ENCODE measurements at places on chromosomes 2 and 18. TPM values are rescaled to one million over a fixed set of nuclear protein-coding genes. Genes with fewer than 3 reads are reported as not detected.

- no peak overlapping the region for H3K27ac ChIP-seq
- H3K4me1 ChIP-seq: no peaks in the 10 kb centered on the region
- no peaks in the 10 kb centered on the region for H3K27me3 ChIP-seq
- H3K4me3 ChIP-seq: no peak overlapping the region
- DNase-seq: no peak
These were observed 886.0 kb upstream of the CDH2 start for GRCh38 chr18:29062921-29063320.

The CHRNG gene
- not detected for total RNA-seq

GRCh38 chr2:207088839-207089238 is 76.9 kb downstream of the KLF7 start:
- no peak overlapping the region for H3K4me3 ChIP-seq
- no peaks in the 10 kb centered on the region for H3K27me3 ChIP-seq
- peak overlapping the region; percentile 70 for H3K27ac ChIP-seq
- H3K36me3 ChIP-seq: peaks cover 42% of the 10 kb centered on the region

DNA sequence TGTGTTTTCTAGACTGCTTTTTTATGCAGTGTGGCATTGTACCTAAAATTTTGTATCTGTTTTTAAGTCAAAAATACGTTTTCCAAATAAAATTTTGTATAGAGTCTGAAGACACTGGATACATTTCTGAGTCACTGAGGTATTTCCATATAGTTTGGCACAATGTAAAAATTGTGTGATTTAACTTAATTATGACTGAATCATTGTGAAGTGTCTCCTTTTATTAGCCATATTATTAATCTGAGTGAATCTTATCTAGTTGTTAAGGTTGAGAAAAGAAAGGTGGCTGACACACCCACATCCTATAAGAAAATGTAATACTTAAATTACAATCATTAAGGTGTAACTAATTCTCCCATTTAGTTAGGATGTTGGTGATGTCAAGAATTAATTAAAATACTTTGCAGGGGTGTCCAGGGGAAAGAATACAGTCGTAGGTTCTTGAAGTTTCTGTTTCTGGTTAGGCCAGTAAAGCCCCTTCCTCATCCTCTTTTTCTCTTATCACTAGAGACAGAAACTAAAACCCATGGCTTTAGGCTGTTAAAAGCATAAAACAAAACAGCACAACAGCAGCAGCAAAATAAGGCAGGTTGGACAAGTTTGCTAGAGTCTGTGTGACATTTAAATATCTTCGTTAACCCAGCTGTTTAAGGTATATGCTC is 71.6 kb downstream of the UBE2E3 start:
- no peak overlapping the region for H3K4me3 ChIP-seq
- H3K27me3 ChIP-seq: no peaks in the 10 kb centered on the region
- H3K4me1 ChIP-seq: no peaks in the 10 kb centered on the region
- no peak for DNase-seq
- no peak overlapping the region for H3K27ac ChIP-seq

The MYO7B gene
- total RNA-seq: 1.2 TPM

The FBXO15 gene
- total RNA-seq: 0.67 TPM

- no peak overlapping the region for H3K4me3 ChIP-seq
- H3K4me1 ChIP-seq: no peaks in the 10 kb centered on the region
- H3K36me3 ChIP-seq: no peaks in the 10 kb centered on the region
- no peaks in the 10 kb centered on the region for H3K27me3 ChIP-seq
These were observed 247.6 kb downstream of the CDCA7 start for GRCh38 chr2:173602153-173602795.

The ALPG gene
- not detected for total RNA-seq

DNA sequence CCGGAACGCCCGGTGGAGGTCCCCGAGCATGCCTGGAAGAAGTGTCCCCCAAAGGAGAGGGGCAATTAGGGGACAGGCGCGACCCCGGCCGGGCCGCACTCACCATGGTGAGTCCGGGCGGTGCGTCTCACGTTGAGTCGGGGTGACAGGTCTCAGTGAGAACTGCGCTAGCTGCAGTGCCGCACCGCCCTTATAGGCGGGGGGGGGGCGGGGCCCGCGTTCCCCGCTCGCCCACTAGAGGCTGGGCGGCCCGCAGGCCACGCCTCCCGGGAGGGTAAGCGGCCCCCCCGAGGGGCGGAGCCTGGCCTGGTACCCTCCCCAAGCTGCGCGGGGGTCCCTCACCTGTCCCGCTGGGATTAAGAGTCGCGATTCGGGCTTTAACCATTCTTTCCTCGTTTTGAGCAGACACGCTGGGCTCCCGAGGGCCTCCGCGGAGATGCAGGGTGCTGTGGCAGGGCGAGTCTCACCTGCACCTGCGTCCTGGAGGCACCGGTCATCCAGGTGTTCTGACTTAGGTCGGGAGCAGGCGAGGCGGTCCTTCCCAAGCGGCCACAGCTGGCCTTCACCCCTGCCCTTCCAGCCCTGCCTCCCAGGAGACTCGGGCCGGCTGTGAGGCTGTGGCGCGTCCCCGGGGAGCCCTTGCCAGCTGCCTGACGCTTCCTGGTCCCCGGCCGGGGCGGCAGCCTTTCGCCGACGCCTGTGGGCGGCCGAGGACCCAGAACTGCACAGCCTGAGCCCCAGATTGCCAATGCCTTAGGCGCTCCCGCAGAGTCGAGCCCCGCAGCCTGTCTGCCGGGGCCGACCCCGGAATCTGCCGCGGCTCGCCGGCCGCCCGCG is at the start of gene TUBA4A:
Gene TUBA4A (minus strand): TSS at position 166 of the 837 bp plus-strand sequence. CDS start 60 bp downstream, at position 106.
- peak within 1 kb of the TSS; percentile 84 for H3K27ac ChIP-seq
- no peaks in the 10 kb centered on the region for H3K36me3 ChIP-seq
- no peaks in the 10 kb centered on the region for H3K27me3 ChIP-seq
- peak within 1 kb of the TSS; percentile 70 for H3K4me3 ChIP-seq
- peaks cover 31% of the 10 kb centered on the region for H3K4me1 ChIP-seq
- peak; percentile 93 for DNase-seq

GRCh38 chr2:37189452-37190153 is 1.1 kb upstream of the SULT6B1 start:
- no peak overlapping the region for H3K27ac ChIP-seq
- no peaks in the 10 kb centered on the region for H3K36me3 ChIP-seq

DNA sequence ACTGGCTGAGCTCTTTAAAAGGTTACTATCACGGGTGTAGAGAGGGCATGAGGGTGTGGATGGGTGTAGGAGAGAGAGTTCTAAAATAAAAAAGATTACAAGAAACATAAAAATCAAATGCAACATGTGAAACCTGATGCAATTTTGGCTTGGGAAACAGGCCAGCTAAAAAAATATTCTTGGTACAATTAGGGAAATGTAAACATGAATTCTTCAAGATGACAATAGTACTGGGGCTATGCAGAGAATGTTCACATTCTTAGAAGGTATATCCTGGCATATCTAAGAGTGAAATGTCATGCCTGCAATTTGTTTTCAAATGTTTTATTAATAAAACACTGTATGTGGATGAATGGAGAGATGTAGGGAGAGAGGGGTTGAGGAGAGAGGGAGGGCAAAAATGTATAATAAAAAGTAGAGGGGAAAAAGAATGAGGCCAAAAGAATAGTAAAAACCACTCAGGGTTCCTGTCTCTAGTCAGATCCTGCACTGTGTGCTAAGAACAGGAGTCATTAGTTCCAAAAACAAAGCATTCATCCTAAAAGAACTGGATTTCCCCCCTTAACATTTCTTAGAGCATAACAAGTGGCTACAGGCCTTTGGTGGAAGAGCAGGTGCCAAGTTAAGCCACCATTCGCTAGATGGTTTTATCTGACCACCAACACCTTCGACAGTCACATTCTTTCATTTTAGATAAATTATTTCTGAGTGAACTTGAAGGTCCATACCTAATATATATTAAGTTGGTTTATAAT is 77.3 kb downstream of the LPIN2 start:
- no peaks in the 10 kb centered on the region for H3K4me1 ChIP-seq
- no peak overlapping the region for H3K27ac ChIP-seq
- no peaks in the 10 kb centered on the region for H3K27me3 ChIP-seq
- H3K36me3 ChIP-seq: no peaks in the 10 kb centered on the region

DNA sequence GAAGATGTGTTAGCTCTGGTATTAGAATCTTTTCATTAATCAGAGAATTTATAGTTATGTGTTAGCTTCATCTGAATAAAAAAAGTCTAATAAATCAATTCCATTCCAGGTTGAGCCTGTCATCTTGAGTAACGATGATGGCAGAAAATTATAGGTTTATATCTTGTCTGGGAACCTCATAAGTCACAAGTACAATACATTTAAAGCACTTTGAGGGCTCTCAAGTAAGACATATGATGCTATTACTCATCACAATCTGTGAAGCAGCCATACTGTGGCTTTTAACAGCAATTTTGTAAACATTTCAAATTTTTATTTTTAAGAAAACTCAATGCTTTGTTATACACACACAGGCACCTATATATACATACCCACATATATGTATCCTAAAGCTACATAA is 484.1 kb upstream of the VRK2 start:
- H3K4me3 ChIP-seq: no peak overlapping the region
- no peaks in the 10 kb centered on the region for H3K36me3 ChIP-seq
- no peak for DNase-seq

DNA sequence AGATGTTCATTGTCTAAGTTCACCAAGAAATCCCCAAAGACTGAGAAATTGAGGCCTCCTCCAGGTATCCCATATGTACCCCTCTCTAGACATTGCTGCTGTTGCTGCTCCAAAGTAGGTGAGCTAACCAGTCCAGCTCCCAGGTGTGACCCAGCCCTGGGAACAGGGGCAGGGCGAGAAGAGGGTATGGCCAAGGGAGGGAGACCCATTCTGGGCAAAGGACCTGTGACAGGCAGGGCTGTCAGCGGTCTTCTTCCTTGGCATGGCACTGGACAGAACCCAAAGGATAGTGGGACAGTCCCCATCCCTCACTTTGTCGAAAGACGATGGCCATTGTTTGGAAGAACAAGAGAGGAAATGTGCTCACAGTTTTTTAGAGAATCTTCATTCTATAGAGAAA is 7.2 kb upstream of the INO80C start:
- no peak overlapping the region for H3K4me3 ChIP-seq
- H3K27ac ChIP-seq: no peak overlapping the region
- no peak for DNase-seq
- no peaks in the 10 kb centered on the region for H3K4me1 ChIP-seq
- no peaks in the 10 kb centered on the region for H3K27me3 ChIP-seq

The AFF3 gene
- total RNA-seq: 9.7 TPM

DNA sequence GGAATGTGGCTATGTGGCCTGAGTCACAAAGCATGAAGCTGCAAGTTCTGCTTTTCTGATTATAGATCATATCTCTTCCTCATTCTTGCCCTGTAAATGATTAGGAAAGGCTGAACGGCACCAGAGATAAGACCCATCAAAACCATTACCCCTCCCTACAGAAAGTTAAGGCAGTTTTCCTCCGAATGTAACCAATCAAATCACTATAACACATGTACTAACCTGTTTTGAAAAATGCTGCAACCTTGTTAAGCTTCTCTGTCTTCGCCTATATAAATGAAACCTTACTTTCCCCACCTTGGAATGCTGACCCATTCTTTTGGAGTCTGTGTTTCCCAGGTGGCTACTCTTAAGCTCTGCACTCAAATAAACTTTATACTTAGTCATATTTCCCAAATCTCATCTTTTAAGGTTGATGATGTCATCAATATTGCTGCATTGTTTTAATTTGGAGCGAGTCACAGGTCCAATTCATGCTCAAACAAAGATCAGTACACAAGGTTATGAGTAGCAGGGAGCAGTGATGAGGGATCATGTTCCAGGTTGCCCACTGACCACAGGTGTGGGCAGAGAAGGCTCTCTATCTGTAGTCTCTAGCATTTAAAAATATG is 662.3 kb downstream of the IRS1 start:
- no peak for DNase-seq
- H3K4me3 ChIP-seq: no peak overlapping the region
- no peaks in the 10 kb centered on the region for H3K4me1 ChIP-seq
- no peak overlapping the region for H3K27ac ChIP-seq
- no peaks in the 10 kb centered on the region for H3K36me3 ChIP-seq

DNA sequence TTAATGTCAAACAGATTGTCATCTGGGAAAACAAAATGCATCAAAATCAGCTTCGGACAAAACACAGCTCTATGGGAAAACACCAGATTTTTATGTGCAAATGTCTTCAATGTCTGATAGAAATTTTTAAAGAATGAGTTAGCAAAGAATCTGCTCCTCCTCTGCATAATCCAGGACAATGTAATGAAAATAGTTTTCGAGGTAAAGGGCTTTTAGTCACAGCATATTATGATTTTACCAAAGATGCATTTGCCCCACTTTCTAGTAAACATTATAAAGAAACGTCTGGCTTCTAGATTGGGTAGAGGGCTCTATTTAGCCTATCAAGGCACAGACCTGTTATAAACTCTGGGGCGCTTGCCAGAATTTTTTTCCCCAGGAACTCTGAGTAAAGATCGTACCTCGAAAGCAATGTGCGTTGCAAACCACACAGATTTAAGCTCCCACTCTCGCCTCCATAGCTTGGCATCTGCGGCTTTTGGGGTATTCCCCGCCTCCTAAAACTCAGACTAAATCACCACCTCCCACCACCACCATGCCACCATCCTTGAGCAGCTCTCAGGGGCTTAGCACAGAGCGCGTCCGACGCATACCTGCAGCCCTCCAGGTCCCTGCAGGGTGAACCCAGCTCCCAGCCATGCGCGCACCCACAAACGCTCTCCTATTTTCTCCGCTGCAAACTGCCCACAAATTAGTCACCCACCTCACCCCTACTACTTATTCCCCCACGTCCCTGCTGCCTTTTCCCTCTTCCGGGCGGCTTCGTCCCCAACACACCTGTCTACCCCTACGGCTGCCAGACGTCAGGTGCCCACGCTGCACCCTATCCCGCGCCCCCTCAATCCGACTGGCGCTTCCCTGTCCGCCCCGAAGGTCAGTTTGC is 829 bp downstream of the ACVR1C start:
- peaks cover 14% of the 10 kb centered on the region for H3K4me1 ChIP-seq
- no peaks in the 10 kb centered on the region for H3K36me3 ChIP-seq
- H3K27me3 ChIP-seq: no peaks in the 10 kb centered on the region
- DNase-seq: no peak
- peak overlapping the region; percentile 19 for H3K4me3 ChIP-seq

DNA sequence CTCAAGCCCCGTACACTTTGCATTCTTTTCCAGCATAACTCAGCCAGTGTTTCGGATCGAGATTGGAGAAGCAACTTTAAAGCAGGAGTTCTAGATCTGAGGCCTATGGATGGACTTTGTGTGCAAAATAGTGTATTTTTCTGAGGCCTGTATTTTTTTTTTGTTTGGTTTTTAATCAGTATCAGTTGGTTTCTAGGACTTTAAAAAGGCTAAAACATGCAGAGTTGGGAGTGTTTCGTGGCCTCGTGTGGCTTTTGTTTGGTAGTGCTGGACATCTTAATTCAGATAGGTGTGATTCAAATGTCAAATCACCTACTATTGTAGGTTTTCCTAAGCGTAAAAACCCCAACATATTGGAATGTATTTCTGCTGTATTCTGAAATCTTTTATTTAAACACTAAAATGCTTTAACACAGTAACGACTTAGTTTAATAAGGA is 282 bp upstream of the PUS10 start:
- no peaks in the 10 kb centered on the region for H3K27me3 ChIP-seq
- no peak for DNase-seq
- peak overlapping the region; percentile 93 for H3K27ac ChIP-seq
- peaks cover 18% of the 10 kb centered on the region for H3K4me1 ChIP-seq
- H3K36me3 ChIP-seq: no peaks in the 10 kb centered on the region
- H3K4me3 ChIP-seq: peak overlapping the region; percentile 77

GRCh38 chr18:49933530-49934128 is 120.3 kb upstream of the ACAA2 start:
- no peaks in the 10 kb centered on the region for H3K4me1 ChIP-seq
- no peak overlapping the region for H3K4me3 ChIP-seq
- H3K27ac ChIP-seq: no peak overlapping the region
- no peaks in the 10 kb centered on the region for H3K27me3 ChIP-seq
- no peak for DNase-seq
- H3K36me3 ChIP-seq: no peaks in the 10 kb centered on the region
